ENCODE measurements at places on chromosomes 7 and 10. TPM values are rescaled to one million over a fixed set of nuclear protein-coding genes. Genes with fewer than 3 reads are reported as not detected.

Gene FIGNL1
- 16.9 TPM for total RNA-seq

- DNase-seq: no peak
Observed at GRCh38 chr10:132223611-132224342, 37.0 kb downstream of the DPYSL4 start.

- DNase-seq: no peak
Observed at GRCh38 chr10:83371696-83372490, 767.4 kb upstream of the GHITM start.

Gene NUTM2E
- 0.48 TPM for total RNA-seq

Gene GIMAP7
- 14.6 TPM for total RNA-seq
